ENCODE measurements at places on chromosomes 11 and 22.

DNA sequence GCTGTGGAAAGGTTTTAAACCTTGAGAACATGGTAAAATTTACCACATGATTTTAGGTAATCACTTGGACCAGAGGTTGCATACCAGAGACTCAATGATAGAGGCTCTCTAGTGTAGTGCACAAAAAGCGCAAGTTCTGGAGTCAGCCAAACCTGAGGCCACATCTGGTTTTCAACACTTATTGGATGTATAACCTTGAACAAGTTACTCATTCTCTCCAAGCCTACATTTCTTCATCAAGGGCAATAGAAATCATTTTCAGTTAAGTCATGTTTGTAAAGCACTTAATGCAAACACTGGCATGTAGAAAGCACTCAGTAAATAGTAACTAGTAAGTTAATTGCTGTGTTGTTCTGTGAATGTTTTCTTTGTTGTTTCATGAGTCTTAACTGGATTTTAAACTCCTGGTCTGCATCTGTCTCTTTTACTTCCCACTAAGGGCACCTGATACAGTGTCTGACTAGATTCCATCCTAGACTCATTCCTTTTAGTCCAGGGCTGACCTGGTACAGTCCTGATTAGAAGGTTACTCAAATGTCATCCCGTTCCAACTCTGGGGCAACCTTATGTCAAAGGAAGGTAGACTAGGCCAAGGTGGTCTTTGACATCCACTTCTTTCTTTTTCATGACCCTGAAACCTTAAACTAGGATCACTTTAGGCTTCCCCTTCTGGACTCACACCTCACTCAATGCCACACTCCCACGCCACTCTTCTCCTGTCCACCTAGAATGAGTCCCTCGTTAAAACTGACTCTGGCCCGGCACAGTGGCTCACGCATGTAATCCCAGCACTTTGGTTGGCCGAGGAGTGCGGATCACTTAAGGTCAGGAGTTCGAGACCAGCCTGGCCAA is 34.5 kb upstream of the EED start:
- H3K36me3 ChIP-seq: no peaks in the 10 kb centered on the region
- peak overlapping the region; percentile 9 for H3K27ac ChIP-seq
- DNase-seq: no peak
- H3K27me3 ChIP-seq: no peaks in the 10 kb centered on the region
- H3K4me3 ChIP-seq: no peak overlapping the region

- H3K4me1 ChIP-seq: peaks cover 5% of the 10 kb centered on the region
- H3K27ac ChIP-seq: peak overlapping the region; percentile 63
Observed at GRCh38 chr11:8832571-8833260, 78.3 kb upstream of the AKIP1 start.

DNA sequence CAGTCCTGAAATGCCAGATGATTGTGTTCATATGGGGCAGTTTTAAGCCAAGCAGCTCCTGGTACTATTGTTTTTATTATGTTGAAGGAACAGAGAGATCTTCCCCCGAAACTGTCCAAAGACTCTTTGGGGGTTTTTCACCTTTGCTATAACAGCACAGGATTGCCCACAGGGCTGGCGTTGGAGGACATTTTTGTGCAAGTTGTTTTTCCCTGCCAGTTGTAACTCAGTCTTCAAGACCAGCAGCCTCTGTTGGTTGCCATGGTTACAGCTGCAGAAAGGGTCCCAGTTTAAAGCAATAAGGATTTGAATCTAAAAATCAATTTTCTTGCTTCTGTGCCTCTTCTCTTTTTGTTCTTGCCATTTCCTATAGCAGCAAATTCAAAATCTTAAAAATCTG is 45.4 kb upstream of the YWHAH start:
- H3K27ac ChIP-seq: no peak overlapping the region
- DNase-seq: no peak
- H3K36me3 ChIP-seq: peaks cover 13% of the 10 kb centered on the region
- H3K4me3 ChIP-seq: no peak overlapping the region
- no peaks in the 10 kb centered on the region for H3K27me3 ChIP-seq

DNA sequence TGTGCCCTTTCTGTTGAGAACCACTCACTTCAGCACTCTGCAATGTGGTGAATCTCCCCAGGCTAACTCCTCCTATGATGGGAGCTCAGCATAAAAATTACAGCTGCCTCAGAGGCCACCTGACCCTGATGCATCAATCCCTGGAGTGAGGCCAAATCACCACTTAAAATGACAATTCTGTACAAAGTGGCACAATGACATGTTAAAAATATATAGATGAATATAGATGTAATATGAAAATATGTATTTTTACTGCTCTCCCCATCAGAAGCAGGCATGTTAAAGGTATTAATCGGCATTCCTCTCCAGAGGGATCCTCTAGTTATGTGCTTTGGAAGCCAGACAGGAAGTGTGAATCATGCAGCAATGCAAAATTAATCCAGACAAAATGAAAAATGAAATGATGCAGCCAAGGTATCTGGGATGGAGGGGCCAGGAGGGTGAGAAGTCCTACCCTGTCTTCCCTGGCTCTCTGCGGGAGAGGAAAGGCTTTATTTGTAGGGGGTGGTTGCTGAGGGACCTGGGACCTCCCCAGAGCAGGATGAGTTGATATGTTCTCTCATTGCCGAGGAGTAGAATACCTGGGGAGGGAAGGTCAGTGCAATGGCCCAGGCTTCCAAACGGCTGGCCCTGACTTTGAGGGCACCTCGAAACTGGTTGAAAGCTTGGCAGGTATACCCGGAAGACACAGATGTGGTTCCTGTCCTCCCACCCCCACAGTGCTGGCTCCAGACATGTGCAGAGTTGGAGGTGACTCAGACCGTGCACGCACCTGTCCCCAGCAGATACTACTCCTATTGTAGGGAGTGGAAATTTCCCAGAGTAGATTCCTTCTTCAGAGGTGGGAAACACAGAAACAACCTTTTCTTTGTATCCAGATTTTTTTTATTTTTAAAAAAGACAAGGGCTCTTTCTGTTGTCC is 347.9 kb upstream of the NCAM1 start:
- H3K27me3 ChIP-seq: peaks cover 8% of the 10 kb centered on the region
- H3K36me3 ChIP-seq: no peaks in the 10 kb centered on the region
- no peaks in the 10 kb centered on the region for H3K4me1 ChIP-seq
- no peak for DNase-seq

DNA sequence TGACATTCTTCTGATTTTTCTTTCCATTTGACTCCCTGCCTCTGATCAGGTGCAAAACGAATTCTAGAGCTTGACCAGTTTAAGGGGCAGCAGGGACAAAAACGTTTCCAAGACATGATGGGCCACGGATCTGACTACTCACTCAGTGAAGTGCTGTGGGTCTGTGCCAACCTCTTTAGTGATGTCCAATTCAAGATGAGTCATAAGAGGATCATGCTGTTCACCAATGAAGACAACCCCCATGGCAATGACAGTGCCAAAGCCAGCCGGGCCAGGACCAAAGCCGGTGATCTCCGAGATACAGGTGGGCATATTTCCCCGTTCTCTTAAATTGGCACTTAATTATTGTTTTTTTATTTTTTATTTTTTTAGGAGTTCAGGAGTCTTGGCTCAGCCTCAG is 15.4 kb downstream of the XRCC6 start:
- H3K4me1 ChIP-seq: no peaks in the 10 kb centered on the region
- no peaks in the 10 kb centered on the region for H3K27me3 ChIP-seq
- H3K36me3 ChIP-seq: peaks cover 60% of the 10 kb centered on the region
- DNase-seq: no peak

- peaks cover 57% of the 10 kb centered on the region for H3K36me3 ChIP-seq
- H3K27me3 ChIP-seq: no peaks in the 10 kb centered on the region
- H3K27ac ChIP-seq: no peak overlapping the region
- H3K4me3 ChIP-seq: no peak overlapping the region
Observed at GRCh38 chr11:60919320-60919719, 4.9 kb upstream of the TMEM132A start.

DNA sequence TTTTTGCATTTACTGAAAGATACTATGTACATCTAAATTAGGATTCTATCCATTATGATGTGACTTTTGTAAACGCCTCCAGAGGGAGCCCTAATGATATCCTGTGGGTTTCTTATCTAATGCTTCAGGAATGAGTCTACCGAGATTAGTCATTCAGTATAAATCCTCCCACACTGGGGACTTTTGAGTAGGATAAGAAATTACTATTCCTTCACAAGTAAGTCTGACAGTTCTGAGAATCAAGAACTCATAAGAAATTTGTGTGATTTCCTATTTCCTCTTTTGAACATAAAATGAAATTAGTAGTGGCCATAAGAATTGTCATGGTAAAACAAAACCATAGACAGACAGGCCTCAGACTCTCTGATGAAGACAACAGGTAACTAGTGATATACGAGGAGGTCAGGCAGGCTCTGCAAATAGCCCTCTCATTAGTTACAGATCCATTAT is 10.0 kb upstream of the OR5M1 start:
- no peak for DNase-seq
- H3K4me3 ChIP-seq: no peak overlapping the region
- H3K27me3 ChIP-seq: no peaks in the 10 kb centered on the region
- no peaks in the 10 kb centered on the region for H3K36me3 ChIP-seq
- no peak overlapping the region for H3K27ac ChIP-seq
- no peaks in the 10 kb centered on the region for H3K4me1 ChIP-seq

DNA sequence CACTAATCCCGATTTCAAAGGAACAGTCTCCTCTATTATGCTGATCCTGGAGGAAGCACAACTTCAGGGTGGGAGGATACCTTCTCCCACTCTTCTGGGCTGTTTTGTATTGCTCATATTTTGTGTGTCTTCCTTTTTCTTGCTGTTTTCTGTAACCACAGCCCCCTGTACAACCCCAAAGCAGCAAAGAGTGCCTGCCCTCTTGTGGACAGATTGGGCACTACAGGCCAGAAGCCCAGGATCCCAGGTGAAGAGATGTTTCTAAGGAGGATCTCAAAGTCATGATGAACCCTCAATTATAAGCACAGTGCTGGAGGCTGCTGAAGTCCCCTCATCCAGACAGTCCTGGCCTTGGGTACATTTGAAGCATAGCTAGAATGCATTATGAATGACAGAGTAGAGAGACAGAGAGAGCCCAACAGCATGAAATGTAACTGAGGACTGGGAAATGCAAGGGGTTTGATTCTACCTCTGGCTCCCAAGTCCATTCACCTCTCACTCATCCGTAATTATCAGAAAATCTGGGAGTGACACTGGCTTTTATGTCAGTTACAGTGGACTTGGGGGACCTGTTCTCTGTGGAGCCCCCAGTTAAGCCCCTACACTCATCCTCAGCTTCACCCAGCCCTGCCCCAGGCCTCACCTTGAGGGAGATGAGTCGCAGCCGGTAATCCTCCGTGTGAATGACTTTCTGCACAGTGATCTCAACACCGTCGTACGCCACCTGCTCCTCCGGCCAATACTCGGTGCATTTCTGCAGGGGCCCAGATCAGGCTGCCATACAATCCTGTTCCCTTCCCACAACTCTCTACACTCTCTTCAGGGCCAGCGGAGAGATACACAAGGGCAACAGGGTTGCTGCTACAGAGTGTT is 6.2 kb upstream of the IGSF22 start:
- H3K4me3 ChIP-seq: no peak overlapping the region
- no peaks in the 10 kb centered on the region for H3K36me3 ChIP-seq
- DNase-seq: peak; percentile 78
- no peaks in the 10 kb centered on the region for H3K27me3 ChIP-seq
- peaks cover 3% of the 10 kb centered on the region for H3K4me1 ChIP-seq
- H3K27ac ChIP-seq: no peak overlapping the region

DNA sequence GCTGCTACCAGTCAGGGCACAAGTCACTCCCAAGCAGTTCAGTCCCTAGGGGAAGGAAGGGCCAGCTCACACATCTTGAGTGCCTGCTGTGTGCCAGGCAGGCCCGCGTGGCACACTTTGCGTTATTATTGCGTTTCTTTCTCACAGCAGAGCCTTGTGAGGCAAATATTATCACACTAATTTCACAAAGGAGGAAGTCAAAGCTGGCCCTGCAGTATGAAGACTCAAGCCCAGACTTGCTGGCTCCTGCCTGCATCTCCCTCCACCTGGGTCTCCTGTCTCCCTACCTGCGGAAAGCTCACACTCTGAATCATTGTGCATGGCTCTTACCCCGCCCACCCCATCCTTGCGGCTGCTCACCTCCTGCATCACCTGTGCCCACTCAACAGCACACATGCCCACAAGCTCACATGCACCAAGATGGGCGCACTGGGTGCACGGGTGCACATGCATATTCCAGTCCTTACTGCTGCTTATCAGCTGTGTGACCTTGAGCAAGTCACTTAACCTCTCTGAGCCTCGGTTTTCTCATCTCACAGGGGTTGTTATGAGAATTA is 31.7 kb upstream of the P2RY2 start:
- H3K4me1 ChIP-seq: peaks cover 6% of the 10 kb centered on the region
- DNase-seq: no peak
- H3K27me3 ChIP-seq: peaks cover 2% of the 10 kb centered on the region
- no peak overlapping the region for H3K27ac ChIP-seq
- no peaks in the 10 kb centered on the region for H3K36me3 ChIP-seq
- H3K4me3 ChIP-seq: no peak overlapping the region

GRCh38 chr11:66388780-66389386 is 17.3 kb upstream of the SLC29A2 start:
- H3K4me1 ChIP-seq: peaks cover 7% of the 10 kb centered on the region
- no peaks in the 10 kb centered on the region for H3K27me3 ChIP-seq
- DNase-seq: peak; percentile 87

- peaks cover 2% of the 10 kb centered on the region for H3K27me3 ChIP-seq
- H3K36me3 ChIP-seq: no peaks in the 10 kb centered on the region
- H3K4me1 ChIP-seq: peaks cover 2% of the 10 kb centered on the region
- DNase-seq: no peak
Observed at GRCh38 chr22:48238966-48239365, 1476.5 kb downstream of the TBC1D22A start.

DNA sequence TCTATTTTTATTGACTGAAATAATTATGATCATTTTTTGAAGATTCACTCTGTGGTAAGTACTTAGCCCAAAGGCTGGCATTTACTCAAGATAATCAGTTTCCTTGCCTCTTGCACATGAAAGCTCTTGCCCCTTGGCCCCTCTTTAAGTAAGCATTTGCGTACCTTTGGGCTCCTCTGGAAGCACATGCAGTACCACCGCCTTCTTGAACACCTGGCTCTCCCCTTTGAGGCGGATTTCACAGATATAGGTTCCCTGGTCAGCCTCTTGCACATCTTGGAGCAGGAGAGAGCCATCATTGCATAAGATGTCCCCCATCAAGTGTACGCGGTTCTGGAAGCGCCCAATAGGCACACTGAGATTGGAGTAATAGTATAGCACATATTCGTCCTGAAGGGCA is 14.5 kb downstream of the JAML start:
- H3K4me3 ChIP-seq: no peak overlapping the region
- no peaks in the 10 kb centered on the region for H3K27me3 ChIP-seq
- H3K4me1 ChIP-seq: peaks cover 73% of the 10 kb centered on the region
- DNase-seq: no peak
- peak overlapping the region; percentile 59 for H3K27ac ChIP-seq
- peaks cover 71% of the 10 kb centered on the region for H3K36me3 ChIP-seq

GRCh38 chr11:2675540-2675939 is 24.3 kb downstream of the KCNQ1OT1 start:
- no peak overlapping the region for H3K27ac ChIP-seq
- no peaks in the 10 kb centered on the region for H3K36me3 ChIP-seq
- no peak for DNase-seq
- H3K4me1 ChIP-seq: no peaks in the 10 kb centered on the region

- H3K27me3 ChIP-seq: no peaks in the 10 kb centered on the region
- DNase-seq: no peak
- no peak overlapping the region for H3K27ac ChIP-seq
- H3K4me1 ChIP-seq: no peaks in the 10 kb centered on the region
- H3K4me3 ChIP-seq: no peak overlapping the region
Observed at GRCh38 chr11:10373929-10374328, 69.1 kb downstream of the ADM start.
